ENCODE measurements at places on chromosomes 2 and 18. TPM values are rescaled to one million over a fixed set of nuclear protein-coding genes. Genes with fewer than 3 reads are reported as not detected.

The STARD6 gene
- not detected for polyA plus RNA-seq

The UGT1A5 gene
- polyA plus RNA-seq, result not detected

The PTPN2 gene
- polyA plus RNA-seq, result 60.4 TPM

The LRP1B gene
- 0.90 TPM for polyA plus RNA-seq

The BOLL gene
- not detected for polyA plus RNA-seq

The KCNG2 gene
- polyA plus RNA-seq, result 0.40 TPM

The EGR4 gene
- polyA plus RNA-seq, result not detected

The G6PC2 gene
- not detected for polyA plus RNA-seq

The MARCO gene
- polyA plus RNA-seq, result 19.1 TPM

The TBR1 gene
- not detected for polyA plus RNA-seq

The TRMT61B gene
- polyA plus RNA-seq, result 37.7 TPM

The TEKT4 gene
- not detected for polyA plus RNA-seq

The EVA1A gene
- polyA plus RNA-seq, result 0.81 TPM

The PXDN gene
- 8.5 TPM for polyA plus RNA-seq

The RIT2 gene
- 0.99 TPM for polyA plus RNA-seq

The SLC14A1 gene
- polyA plus RNA-seq, result 3.6 TPM

The NYAP2 gene
- 0.07 TPM for polyA plus RNA-seq

The STON1 gene
- polyA plus RNA-seq, result 7.2 TPM

The C1QL2 gene
- not detected for polyA plus RNA-seq
